Cerebellum (tissue), 4 donors: ENCODE measurements at places on chromosomes 1 and 21.
A peak's percentile ranks its signal among the peaks of the same experiment; 100 is the strongest.

DNA sequence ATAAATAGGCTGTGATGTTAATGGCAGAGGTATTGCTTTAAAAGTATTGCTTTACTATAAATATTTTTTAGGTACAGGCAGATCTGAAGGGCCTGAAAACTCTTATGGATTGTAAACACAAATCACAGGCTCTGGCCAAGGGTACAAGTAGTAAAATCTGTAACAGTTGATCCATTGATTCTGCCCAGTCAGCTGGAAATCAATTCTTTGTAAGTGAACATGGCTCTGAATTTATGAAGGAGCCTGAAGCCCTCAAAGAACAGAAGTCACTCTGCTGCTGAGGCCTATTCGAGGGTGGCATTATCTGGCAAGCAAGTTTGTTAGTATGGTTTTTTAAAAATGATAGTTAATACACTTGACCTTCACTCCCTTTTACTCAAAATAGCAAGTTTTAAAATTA is 834.0 kb upstream of the TMPRSS15 start:
- DNase-seq: peak; percentile 1

DNA sequence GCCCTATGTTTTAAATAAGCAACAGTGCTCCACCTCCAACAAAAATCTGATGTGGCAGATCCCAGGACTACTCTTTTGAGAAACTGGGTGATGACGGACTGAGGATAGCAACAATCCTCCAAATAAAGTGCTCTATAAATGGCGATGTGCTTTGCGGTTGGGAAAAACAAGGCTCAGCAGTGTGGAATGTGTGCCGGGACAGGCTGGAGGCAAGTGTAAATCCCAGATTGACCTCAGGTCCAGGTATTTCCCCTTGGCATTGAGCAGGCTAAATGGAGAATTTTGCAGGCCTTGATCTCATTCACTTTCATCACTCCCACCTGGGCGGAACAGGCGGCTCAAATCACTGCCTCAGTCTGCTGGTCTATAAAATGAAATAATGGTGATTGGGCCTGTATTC is 35.1 kb downstream of the LRRC42 start:
- DNase-seq: no peak

DNA sequence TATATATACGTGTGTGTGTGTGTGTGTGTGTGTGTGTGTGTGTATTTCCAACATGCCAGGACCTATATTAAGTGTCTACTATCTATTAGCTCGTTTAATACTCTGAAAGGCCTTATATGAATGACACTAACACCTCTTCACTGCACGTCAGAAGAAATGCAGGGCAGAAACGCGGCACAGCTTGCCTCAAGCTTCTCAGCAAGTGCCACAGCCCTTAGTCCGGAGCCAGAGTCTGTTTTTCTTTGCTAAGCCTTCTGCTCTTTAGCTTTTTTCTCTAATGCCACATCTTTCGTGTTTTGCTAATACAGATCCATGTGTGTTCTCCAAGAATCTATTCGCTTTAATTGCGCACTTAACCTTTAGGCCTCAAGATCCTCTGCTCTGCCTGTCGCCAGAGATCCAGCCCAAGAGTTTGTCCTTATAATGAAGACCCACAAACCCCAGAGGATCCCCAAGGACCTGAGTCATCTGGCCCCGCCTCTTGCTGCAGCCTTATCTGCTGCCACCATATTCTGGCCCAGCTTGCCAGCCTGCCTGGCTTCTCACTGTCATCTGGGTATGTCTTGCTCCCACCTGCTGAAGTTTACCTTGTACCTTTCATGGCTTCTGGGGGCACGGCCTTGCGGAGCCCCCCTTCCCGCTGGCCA is 2.0 kb upstream of the TRIM58 start:
- DNase-seq: no peak

GRCh38 chr1:7302873-7303272 is 468.2 kb upstream of the VAMP3 start:
- no peak for DNase-seq

DNA sequence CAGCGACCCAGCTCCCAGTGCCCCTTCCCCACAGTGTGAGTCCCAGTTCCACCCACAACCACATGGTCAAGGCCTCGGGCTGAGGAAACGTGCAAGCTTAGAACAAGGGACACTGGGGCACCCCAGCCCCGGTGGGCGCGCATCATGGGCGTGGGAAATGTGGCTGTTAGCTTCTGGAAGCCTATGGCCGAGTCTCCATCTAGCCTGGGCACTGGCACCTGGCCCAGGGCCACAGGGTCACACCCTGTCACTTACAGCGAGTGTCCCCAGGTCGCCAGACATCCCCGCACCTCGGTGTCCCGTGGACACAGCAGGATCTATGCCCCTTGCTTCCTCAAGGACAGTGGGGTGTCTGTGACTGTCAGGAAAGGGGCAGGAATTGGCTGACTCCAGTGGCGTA is 37.0 kb upstream of the COL6A1 start:
- DNase-seq: no peak

GRCh38 chr1:52795464-52795863 is 47.1 kb upstream of the ZYG11A start:
- DNase-seq: no peak

GRCh38 chr1:66944330-66945274 is 19.8 kb downstream of the MIER1 start:
- DNase-seq: no peak

- no peak for DNase-seq
These were observed 49.8 kb upstream of the RCC1 start for GRCh38 chr1:28456078-28456477.

DNA sequence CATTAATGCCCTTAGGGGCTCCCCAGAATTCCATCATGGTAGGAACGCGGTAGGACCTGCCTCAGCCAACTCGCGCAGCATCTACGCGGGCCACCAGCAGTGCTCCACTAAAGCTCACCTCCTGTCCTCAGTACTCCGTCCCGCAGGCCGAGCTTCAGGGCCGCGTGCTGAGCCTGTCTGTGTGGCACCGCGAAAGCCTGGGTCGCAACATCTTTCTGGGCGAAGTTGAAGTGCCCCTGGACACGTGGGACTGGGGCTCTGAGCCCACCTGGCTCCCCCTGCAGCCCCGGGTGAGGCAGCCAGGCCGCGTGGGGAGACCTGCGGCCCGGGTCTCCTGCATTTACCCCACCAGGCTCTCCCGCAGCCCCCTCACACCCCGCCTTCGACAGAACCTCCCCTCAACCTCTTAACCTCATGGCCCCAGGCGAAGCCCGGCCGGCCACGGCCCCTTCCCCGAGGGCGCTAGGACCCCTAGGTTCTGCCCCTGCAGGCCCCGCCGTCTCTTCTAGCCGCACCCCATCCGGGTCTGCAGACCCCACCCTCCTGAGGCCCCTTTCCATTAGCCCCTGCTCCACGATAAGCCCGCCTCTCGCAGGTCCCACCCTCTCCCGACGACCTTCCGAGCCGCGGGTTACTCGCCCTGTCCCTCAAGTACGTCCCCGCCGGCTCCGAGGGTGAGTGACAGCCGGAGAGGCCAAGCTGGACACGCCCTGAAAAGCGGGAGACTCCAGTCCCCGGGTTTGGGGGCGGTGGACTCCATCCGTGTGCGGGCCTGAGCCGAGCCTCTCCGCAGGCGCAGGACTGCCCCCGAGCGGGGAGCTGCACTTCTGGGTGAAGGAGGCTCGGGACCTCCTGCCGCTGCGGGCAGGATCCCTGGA is 9.1 kb downstream of the SYTL1 start:
- no peak for DNase-seq

DNA sequence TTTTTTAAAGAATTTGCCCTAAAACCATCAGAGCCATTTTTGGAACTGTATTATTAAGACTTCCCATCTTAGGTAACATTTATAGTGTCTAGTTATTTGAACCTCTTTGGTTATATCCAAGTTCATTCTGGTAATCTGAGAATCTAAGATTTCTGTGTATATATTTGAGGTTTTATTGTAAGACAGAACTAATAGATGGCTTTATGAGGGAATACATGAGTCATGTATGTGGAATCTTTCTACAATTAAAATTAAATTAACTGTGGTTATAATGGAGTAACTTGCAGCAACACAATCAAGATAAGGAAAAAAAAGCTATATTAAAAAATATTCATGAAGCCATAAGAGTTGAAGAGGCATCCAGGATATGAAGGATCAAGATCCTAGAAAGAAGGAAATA is 92.1 kb downstream of the UBE2U start:
- no peak for DNase-seq

DNA sequence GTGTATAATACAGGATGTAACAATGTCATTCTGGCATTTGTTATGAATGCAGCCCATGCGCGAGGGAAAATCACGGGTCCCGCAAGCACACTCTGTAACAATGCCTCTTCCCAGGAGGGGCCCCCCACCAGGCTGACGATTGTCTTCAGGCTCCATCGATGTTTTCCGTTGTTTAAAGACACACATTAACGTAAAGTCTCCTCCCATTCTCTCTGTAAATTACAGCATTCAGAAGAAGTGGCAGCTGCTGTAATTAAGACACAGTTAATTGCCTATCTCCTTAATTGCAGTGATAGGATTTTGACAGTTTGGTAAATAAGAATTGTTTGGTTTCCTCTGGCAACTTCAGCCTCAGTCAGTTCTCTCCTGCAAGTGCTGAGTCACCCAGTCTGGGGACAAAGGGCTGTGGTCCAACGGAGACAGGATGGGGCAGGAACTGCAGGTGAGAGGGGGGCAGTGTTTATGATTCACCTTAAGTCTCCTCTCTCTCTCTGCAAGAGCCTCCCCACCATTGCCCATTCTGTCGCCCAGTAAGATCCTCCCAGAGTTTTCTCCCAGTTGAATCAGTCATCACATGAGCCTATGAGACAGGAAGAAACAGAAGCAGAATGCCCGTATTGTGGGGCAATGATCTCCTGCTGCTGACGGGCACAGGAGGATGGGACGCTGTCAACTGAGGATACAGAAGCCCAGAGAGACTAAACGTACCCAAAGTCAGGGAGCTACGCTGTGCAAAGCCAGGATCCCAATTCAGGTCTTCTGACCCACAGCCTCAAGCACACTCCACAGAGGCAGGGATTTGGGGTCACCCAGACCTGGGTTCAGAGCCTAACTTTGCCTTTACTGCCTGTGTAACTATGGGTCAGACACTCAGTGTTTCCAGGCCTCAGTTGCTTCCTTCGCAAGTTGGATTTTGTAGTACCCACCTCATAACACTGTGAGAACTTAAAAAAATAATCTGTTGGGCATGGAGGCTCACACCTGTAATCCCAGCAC is 110.0 kb downstream of the ADSS2 start:
- no peak for DNase-seq

GRCh38 chr1:153261281-153262069 is 2.0 kb downstream of the LORICRIN start:
- no peak for DNase-seq

DNA sequence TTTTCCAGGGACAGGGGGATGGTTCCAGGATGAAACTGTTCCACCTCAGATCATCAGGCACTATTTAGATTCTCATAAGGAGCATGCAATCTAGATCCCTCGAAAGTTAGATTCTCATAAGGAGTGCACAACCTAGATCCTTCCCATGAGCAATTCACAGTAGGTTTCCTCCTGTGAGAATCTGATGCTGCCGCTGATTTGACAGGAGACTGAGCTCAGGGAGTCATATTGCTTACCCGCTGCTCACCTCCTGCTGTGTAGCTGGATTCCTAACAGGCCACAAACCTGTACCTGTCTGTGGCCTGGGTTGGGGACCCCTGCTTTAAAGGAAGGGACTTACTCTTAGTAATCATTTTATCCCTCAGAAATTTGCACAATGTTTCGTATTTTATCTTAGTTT is 9.3 kb downstream of the CTH start:
- DNase-seq: no peak

DNA sequence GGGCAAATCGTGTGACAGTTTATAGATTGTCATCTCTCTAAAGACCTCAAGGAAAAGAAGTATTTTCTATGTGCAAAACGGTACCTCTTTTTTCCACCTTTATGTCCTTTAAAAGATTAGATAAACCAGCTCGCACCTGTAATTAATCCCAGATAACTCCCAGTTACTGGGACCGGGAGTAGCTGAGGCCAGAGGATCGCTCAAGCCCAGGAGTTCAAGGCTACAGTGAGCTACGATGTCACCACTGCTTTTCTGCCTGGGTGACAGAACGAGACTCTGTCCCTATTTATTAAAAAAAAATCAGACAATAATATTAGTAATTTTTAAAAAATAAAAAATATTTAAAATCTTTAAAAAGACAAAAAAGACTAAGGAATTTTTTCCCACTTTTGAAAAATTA is 141.4 kb downstream of the NR5A2 start:
- no peak for DNase-seq

- DNase-seq: no peak
These were observed 54.3 kb upstream of the ASB17 start for GRCh38 chr1:75986478-75986877.

DNA sequence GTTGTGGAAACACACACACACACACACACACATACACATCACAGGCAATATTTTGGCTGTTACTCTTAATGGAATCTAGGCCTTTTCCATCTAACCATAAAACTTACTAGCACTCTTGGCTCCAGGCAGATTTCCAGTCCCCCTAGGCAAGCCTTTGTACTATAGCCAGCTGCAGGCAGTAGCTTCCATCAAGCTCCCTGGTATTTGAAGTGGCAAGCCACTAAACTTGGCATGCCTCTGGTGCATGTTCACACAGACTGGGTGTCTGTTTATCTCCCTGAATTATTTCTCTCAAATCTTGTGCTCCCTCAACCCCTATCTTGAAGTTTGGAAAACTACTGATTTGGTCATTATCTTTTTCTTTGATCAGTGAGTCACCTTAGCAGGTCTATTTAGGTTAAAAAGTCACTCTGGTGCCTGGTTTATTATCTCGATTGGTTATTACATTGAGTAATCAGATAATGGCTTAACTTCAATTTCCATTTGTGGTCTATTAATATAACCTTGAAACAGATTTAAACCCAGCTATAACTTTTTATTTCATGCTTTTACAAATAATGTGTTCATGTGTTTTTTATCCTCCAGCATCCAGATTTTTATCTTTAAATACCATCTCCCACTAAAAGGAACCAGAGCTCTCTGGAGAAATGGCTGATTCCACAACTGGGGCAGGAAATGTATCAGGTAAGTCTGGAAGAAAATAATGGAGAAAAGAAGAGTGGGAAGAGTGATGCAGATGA is 2.7 kb upstream of the RBM15 start:
- DNase-seq: no peak

DNA sequence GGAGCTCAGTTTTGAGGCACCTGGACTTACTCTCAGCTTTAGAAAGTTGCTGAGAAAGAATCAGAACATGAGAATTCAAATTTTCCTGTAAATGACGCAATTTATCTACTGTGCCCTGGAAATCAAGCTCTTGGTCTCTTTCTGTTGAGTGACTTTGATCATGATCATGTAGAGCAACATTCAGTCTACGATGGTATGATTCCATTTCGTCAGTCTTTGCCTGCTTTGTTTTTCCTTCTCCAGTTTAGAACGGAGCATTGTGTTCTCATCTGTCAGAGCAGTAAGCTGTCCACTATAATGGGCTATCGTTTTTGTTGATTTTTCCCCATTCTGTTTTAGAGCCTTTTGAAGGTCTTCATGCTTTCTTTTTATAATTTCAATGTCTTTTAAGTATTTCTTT is 20.7 kb downstream of the SFT2D2 start:
- DNase-seq: no peak

- no peak for DNase-seq
These were observed 60.7 kb downstream of the ADARB1 start for GRCh38 chr21:45135122-45135521.

DNA sequence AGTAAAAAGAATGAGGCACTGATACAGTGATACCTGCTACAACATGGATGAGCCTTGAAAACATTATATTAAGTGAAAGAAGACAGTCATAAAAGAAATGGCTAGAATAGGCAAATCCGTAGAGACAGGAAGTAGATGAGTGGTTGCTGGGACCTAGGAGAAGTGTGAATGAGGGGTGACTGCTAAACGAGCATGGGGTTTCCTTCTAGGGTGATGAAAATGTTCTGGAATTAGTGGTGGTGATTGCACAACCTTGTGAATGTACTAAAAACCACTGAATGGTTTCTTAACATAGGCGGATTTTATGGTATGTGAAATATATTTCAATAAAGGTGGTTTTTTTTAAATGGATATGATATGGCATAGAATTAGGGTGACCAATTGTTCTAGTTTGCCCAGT is 12.6 kb upstream of the SERINC2 start:
- DNase-seq: no peak
